ENCODE measurements at places on chromosomes 1 and 21.

DNA sequence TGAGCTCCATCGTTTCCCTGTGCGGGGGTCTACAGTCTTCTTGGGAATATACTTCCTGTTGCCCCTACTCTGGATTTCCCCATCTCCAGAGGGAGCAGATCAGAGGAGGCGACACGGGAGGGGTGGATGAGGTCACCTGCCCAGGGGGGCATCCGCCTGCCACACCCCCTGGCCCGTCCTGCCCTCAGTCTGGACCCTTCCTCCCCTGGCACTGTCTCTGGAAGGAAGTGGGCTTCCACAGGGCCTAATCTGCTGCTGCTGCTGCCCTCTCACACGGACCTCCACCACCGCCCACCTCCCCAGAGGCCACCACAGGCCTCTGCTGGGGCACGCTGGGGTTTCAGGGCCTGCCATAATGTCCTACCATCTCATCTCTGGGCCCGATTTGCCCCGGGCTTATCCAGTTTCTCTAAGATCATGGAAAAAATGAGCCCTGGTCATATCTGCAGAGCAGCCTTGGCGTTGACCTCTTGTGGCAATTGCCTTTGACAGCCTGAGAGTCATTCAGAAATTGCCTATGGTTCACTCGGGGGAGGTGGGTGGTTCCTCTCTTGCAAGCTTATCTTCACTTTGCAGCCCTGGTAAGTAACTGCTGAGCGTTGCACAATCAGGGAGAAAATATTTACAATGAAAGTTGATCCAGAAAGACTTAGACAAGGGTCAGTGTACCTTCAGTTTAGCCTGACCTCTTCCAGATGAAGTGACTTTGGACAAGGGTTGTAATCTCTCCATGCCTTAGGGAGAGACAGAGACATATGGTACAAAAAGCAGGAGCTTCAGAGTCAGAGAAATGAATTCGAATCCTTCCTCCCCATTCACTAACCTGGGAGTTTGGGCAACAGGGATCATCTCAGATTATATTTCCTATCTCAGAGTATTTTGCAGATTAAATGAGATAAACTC is 252.4 kb downstream of the TOMM20 start:
- DNase-seq = no peak

- DNase-seq = no peak
Measured at GRCh38 chr1:225653463-225654276, 747 bp upstream of the ENAH start.

GRCh38 chr1:175536921-175537320 is 206.5 kb downstream of the TNR start:
- DNase-seq = no peak

GRCh38 chr1:236123563-236123962 is 18.8 kb upstream of the GPR137B start:
- no peak for DNase-seq

DNA sequence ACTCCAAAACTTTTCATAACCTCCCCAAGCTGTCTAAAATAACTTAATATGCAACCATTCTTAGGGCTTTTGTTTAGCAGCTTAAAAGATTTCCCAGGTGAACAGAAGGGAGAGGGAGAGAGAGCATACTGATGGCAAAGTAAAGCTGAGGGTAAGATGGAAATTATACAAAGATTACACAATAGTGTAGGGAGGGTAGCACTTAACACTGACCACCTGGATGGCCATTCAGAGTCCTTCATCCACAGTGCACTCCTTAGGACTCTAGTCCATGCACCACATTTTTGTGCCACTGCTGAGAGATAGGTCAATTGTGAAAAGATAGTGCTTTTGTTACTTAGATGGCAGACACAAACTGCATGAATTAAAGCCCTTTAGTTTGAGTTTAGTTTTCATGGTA is 574.6 kb downstream of the LMO4 start:
- no peak for DNase-seq

GRCh38 chr1:168338589-168339503 is 58.2 kb downstream of the TBX19 start:
- DNase-seq = no peak

DNA sequence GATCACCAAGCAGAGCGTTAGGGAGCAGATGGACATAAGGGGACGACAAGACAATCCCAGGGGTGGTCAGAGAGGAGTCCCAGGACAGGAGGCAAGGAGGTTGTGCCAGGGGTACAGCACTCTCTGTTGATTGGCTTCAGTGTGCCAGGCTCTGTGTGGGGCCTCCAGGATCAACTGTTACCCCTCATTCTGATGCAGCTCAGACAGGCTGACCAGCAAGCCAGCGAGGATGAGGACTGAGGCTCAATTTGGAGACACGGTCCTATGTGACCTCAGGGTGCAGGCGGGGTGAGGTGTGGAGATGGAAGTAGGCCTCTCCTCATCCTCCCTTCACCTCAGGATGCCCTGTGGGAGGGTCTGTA is 4.0 kb downstream of the HYI start:
- no peak for DNase-seq

GRCh38 chr1:203996126-203996525 is 76.8 kb upstream of the SOX13 start:
- no peak for DNase-seq

DNA sequence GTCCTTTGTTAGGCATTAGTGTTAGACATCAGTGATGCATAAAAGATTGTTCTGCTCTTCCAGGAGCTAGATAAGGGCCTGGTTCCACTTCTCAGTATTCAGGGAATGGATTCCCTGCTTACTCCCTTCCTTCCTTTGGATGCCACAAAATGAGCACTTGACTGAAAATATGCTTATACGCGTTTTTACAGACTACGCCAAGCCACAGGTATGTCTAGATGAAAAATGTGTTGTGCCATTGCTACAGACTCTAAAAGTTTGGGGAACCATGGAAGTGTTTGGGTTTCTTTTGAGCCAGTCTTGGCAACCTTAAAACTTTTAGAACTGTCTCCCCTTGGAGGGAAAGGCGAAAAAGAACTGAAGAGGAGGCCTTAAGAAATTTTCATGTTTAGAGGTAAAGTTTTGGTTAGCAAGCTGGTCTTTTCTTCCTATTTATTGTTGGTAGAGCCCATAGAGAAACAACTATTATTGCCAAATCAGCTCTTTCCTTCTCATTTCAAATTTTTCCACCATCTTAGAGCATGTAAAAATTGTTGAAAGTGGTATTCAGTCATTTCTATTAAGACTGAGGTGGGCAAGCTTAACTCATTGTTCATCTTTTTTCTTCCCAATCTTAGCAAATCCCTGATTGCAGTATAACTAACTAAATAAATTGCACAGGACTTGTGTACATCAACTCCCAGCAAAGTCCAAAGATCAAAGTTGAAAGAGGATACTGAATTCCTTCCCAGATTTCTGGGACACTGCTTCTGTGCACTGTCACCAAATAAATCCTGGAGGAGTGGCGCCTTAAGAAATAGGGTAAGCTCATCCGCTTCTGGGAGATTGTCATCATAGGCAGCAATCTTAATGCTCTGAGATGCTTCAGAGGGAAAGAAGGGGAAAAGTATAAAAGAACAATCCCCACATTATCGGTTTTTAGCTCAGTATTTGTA is 18.9 kb downstream of the FGGY start:
- no peak for DNase-seq

DNA sequence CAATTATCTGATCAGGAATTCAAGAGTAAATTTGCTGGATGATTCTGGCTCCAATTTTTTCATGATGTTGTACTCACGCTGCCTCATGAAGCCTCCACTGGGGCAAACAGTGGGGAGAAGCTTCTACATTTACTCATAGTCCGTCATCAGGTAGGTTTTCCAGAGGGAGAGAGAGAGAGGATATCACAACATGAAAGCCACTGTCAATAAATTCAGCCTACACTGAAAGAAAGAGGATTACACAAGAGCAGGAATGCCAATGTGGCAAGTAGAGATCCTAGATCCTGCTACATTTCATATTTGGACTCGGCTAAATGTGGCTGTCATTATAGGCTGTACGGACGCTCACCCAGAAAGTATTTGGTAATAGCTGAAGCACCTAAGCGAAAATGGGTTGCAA is 819.9 kb downstream of the BRINP3 start:
- no peak for DNase-seq

- no peak for DNase-seq
Measured at GRCh38 chr1:12153181-12153785, 13.5 kb upstream of the TNFRSF1B start.

DNA sequence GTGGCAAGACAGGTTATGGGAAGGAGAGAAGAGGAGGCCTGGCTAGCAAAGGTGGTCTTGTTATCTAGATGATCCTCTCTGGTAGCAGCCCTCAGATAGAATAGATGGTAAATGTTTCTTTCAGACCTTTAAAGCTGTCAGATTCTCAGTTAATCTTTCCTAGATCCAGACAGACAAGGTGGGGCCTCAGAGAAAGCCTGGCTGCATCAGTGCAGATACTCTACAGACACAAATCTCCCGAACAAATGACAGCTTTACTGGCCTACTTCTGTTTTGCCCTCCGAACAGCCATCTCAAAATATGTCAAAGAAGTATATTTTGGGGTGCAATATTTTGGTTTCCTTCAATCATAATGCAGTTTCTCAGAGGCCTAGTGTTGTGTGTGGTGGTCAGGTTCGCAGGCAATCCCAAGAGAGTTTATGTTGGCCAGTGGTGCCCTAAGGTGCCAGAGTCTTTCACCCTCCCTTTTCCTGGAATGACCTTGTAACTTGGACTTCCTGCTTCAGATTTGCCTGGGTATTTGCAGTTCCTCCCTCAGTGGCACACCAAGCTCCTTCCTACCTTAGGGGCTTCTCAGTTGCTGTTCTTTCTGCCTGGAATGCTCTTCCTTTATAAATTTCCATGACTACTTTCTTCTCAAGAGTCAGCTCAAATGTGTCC is 7.0 kb downstream of the LRRC8B start:
- DNase-seq = no peak

- no peak for DNase-seq
Measured at GRCh38 chr21:18468790-18469189, 65.2 kb upstream of the TMPRSS15 start.

All from stimulated activated CD8-positive, alpha-beta memory T cell treated with anti-CD3 and anti-CD28 coated beads, Interleukin-4, amount 100 ng/mL, for 4 hours (primary cell).